ENCODE measurements at places on chromosomes 13 and 19.

DNA sequence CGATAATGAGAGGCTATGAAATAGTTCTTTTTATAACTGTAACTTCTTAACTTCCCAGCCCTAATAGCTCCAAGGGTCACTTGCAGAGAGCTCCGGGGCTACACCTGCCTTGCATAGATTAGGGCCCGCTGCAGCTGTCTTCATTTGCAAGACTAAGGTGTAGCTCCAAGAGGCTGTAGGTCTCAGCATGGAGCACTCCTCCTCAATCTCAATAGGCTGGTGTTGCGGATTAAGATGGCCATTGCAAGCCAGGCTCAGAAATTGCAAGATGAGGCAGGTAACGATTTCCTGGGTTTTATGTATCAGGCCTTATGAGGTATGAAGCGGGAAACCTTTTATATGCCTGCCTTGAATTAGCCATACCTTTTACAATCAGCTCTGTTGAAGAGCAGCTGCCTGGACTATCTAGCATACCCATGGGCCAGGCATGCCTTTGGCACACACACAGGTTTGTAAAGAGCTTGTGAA lies 185.7 kb downstream of the TM9SF2 start:
- peak; percentile 72 for DNase-seq

DNA sequence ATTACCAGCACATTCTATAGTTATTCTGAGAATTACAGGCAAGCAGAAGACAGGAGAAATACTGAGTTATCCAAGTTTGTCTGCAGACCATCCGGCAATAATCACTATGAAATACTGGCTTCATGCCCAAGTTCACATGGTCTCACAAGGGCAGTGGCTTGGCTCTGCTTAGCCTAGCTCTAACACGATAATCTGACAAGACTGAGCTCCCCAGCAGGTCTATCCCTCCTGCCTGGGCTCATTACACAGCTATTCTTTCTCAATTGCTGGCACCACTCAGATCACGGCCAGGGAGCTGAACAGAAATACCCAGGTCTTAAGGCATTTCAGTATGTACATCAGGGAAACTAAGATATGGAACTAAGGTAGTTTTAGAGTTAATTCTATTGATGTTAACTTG lies 361.6 kb upstream of the PCDH20 start:
- peak; percentile 19 for DNase-seq

- DNase-seq, result no peak
Observed at GRCh38 chr13:106899442-106899841, 331.5 kb upstream of the ARGLU1 start.

GRCh38 chr13:99125326-99125915 lies 75.2 kb upstream of the UBAC2 start:
- DNase-seq, result no peak

GRCh38 chr13:34065928-34066327 lies 248.0 kb downstream of the RFC3 start:
- no peak for DNase-seq

DNA sequence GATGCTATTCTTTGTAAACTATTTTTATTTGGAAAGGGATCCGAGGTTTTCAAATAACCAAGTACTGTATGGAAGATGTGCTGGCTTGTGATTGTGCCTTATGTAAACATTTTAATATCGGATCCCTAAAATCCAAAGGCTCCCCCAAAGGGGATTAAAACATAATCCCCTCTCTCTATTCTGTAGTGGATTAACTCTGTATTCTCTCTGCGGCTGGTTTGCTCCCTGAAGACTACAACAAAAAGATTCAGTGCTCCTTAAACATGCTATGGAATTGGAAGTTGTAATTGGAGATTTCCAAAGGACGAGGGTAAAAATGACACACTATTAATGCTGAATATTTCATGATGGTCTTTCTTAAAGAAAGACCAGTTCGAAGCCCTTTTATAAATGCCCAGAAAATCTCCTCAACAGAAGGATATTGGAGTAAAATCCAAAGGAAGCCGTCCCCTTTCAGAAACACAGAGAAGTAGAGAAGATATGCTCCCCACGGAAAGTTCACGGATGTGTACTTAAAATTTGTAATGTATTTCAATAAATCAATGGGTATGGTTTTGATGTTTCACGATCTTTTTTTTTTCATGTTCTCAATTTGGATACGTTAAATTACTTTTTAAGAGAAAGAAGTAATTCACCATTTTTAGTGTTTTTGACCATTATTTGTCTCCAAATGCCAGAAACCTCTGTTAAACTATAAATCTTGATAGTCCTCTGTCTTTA lies 6.5 kb downstream of the MAB21L1 start:
- peak; percentile 65 for DNase-seq

- no peak for DNase-seq
Observed at GRCh38 chr13:44412346-44412935, 38.8 kb downstream of the SERP2 start.
